ENCODE measurements at places on chromosomes 5 and 9. TPM values are rescaled to one million over a fixed set of nuclear protein-coding genes. Genes with fewer than 3 reads are reported as not detected.

Gene DNM1
- 9.4 TPM for total RNA-seq

Gene TIMD4
- total RNA-seq = not detected

Gene TYRP1
- not detected for total RNA-seq

Gene IL4
- total RNA-seq = not detected

Gene IL31RA
- total RNA-seq = 1.4 TPM

Gene HTR1A
- not detected for total RNA-seq

Gene PTBP3
- 50.8 TPM for total RNA-seq

Gene IL9
- total RNA-seq = not detected

Gene VPS13A
- total RNA-seq = 68.5 TPM

Gene PDE6A
- total RNA-seq = not detected

Gene TEK
- total RNA-seq = 0.78 TPM

Gene MAST4
- total RNA-seq = 14.8 TPM

Gene MVB12B
- 6.0 TPM for total RNA-seq

Gene C5orf34
- 6.7 TPM for total RNA-seq

Gene CORO2A
- 0.91 TPM for total RNA-seq

Gene IL13
- not detected for total RNA-seq

Gene DNAI1
- 0.26 TPM for total RNA-seq

Gene RNF208
- total RNA-seq = 0.39 TPM

Gene SNX18
- total RNA-seq = 44.0 TPM

Gene BAAT
- not detected for total RNA-seq

Gene EGFLAM
- total RNA-seq = 24.9 TPM

Gene CTXN3
- not detected for total RNA-seq

Gene ANKRD34B
- not detected for total RNA-seq

Gene PCDHB11
- total RNA-seq = 1.7 TPM

Gene SERF1A
- 9.8 TPM for total RNA-seq
